ENCODE measurements at places on chromosomes 2 and 18.

DNA sequence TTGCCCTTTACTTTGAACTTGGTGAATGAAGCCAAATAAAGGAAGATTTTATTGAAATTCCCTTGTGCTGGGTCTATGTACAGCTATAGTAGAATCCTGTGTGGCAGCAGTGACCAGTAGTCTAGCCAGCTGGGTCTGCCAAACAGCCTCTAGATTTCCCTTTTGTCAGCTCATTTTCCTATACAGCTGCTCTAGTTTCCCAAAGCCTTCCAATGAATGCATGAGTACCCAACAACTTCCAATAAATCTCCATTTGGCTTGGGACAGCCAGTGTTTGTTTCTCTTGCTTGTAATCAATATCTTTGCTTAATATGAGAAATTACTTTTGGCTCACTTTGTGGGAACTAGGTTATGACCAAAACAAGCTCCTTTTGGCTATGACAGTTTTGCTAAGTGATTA is 43.6 kb downstream of the SCN9A start:
- no peak for DNase-seq

GRCh38 chr2:127355407-127356008 is 32.3 kb downstream of the MAP3K2 start:
- no peak for DNase-seq

DNA sequence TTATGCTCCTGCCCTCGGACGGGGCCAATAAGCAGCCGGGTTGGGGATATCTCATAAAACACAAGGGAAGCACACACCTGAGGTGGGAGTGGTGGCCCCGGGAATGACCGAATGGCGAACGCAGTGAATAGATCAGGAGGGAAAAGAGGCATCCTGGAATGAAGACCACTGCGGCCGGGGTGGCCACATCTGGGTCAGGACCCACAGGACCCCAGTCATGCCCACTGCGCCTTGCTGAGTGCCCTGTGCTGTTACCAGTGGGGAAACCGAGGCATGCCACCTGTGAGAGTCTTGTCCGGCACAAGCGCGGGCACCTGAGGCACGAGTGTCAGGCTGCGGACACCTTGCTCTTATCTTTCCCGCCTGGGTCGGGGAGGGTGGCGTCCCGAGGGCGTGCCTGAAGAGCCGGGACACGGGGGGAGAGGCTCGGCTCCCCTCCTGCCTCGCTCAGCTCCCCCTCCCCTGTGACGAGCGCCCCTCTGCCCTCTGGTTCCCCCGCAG is 1.6 kb downstream of the PDCD1 start:
- DNase-seq: no peak

- DNase-seq: no peak
Measured at GRCh38 chr18:75829091-75829490, 401.6 kb upstream of the SMIM21 start.

GRCh38 chr2:100136310-100136709 is 6.1 kb downstream of the AFF3 start:
- no peak for DNase-seq

DNA sequence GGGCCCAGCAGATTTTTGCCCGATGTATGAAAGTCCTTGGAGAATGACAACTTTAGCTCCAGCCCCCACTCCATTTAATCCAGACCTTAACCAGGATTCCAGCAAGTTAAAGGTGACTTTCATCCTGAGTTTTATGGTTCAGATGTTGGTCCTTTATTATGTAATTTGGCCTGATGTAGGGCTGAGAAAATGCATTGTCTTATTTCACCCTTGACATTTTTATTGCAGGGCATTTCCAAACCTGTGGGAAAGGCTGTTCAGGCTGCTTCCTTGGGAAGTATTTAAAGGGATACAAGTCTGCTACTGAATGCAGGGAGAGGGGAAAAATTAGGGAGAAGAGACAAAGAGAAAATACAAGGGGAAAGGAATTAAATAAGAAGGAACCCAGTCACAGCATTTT is 48.8 kb downstream of the ASB1 start:
- DNase-seq: no peak
